ENCODE measurements at places on chromosomes 7 and 10.

DNA sequence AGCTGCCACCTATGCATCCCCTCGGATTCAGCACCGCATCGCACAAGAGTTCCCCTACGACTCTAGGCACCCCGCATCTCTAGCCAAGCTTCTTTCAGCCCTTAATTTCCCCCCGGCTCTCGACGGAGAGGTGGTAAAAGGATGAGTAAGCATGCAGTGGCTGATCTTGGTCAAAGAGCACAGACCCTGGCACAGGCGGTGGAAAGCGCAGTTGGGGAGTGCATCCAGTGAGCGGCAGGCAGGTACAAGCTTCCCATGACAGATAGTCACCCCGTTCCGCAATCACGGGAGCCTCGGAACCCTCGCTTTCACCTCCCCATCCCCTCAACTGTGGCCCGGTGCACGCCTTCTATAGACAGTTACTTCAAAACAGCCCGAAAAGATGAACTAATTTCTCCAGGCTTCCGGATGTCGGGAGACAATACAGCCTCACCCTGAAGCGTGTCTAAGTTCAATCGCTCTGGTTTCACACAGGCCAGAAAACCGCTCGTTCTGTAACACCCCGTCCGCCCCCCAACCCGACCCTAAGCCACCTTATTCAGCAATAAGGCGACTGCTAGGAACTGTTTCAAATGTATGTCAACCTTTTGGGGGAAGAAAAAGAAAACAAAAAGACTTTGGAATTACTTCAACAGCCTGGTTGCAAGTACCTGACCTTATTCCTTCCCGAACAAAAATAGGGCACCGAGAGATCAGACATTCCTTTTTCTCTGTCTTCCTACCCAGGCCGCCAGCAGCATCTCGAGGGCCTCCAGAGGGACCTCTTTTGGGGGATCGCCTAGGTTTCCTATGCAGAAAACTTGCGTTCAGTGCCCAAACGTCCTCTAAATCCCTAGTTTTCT is 1.4 kb downstream of the RHEB start:
- no peak for DNase-seq
- H3K36me3 ChIP-seq = no peaks in the 10 kb centered on the region
- H3K27ac ChIP-seq = peak overlapping the region; percentile 98
- no peaks in the 10 kb centered on the region for H3K27me3 ChIP-seq
- H3K4me1 ChIP-seq = peaks cover 43% of the 10 kb centered on the region
- H3K4me3 ChIP-seq = peak overlapping the region; percentile 91

DNA sequence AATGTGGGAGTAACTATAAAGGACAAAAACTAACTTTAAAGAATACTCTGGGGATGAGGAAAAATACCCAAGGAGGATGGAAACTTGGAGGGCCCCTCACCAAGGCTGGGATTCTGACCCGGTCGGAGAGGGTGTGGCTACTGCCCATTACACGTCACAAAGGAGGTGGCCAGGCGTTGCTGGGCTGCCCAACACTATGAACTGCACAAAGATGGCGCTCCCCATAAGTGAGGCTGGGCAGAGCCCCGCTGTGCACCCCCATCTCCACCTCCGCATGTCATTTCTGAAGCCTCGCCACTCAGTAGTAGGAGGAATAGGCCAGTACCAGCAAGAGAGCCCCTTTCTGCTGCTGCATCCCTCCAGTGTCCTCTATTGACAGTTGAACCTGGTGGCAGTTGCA is 290.1 kb upstream of the ZNF32 start:
- H3K4me3 ChIP-seq = no peak overlapping the region
- H3K4me1 ChIP-seq = peaks cover 33% of the 10 kb centered on the region
- peak; percentile 44 for DNase-seq
- no peak overlapping the region for H3K27ac ChIP-seq
- H3K36me3 ChIP-seq = no peaks in the 10 kb centered on the region

GRCh38 chr10:89494575-89494974 is 40.8 kb downstream of the SLC16A12 start:
- no peak overlapping the region for H3K4me3 ChIP-seq
- H3K27ac ChIP-seq = no peak overlapping the region
- no peaks in the 10 kb centered on the region for H3K4me1 ChIP-seq
- H3K36me3 ChIP-seq = no peaks in the 10 kb centered on the region

DNA sequence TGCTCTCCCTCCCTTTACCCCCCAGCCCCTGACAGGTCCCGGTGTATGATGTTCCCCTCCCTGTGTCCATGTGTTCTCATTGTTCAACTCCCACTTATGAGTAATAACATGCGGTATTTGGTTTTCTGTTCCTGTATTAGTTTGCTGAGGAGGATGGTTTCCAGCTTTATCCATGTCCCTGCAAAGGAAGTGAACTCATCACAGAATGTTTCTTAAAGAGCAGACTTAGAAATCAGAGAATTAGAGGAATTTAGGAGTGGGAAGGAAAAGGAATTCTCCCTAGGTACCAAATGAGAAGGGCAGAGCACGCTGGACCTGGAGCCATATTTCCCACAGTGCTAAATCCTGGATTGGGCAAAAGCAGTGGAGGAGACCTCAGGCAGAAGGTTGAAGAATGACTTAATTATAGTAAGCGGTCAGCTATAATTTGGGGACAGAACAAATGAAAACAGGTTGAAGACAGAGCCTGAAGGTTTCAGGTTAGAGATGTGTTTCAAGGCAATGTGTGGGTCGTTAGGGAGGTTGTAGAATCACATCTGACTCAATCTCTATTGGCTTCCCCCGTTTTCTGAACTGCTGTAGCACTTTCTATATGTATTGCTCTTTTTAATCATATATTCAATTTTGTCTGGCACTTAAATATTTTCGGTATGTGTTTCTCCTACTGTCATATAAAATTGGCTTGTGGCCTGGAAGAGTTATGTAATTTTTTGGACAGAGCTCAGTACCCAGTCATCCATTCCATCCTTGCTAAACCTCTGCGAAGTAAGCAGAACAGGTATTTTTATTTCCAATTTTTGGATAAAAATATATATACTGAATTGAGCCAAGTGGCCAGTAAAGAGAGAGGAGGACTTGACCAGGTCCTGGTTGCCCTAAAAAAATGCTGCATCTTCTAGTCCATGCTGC is 210.5 kb upstream of the KLF6 start:
- no peak overlapping the region for H3K4me3 ChIP-seq
- no peaks in the 10 kb centered on the region for H3K27me3 ChIP-seq
- H3K4me1 ChIP-seq = no peaks in the 10 kb centered on the region
- no peak for DNase-seq

- H3K4me3 ChIP-seq = no peak overlapping the region
- H3K27ac ChIP-seq = no peak overlapping the region
- H3K36me3 ChIP-seq = peaks cover 11% of the 10 kb centered on the region
These were observed 43.5 kb downstream of the MTPN start for GRCh38 chr7:135933509-135934188.

GRCh38 chr7:15159261-15159660 is 256.7 kb upstream of the DGKB start:
- DNase-seq = no peak
- H3K27ac ChIP-seq = no peak overlapping the region
- no peaks in the 10 kb centered on the region for H3K4me1 ChIP-seq
- no peak overlapping the region for H3K4me3 ChIP-seq
- H3K36me3 ChIP-seq = no peaks in the 10 kb centered on the region
- no peaks in the 10 kb centered on the region for H3K27me3 ChIP-seq

GRCh38 chr10:46218921-46219320 is 67.9 kb upstream of the ANTXRL start:
- H3K36me3 ChIP-seq = no peaks in the 10 kb centered on the region
- H3K27ac ChIP-seq = no peak overlapping the region
- DNase-seq = no peak
- H3K27me3 ChIP-seq = no peaks in the 10 kb centered on the region
- no peak overlapping the region for H3K4me3 ChIP-seq

DNA sequence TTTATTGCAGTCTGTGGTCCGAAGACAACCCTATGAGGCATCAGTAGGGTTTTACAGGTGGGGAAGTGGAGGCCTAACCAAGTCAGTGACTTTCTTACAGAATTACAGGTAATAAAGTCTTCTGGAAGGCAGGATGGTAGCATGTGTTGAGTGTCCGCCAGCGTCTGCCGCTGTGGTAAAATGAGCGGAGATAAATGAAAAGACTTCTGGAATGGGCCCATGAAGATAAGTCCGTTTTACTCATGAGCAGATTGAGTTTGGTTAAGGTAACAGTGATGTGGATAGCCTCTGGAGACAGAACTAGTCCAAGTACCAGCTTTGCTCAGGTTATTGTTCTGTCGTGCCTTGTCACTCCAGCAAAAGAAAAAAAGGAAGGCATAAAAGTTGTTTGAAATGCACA is 966 bp downstream of the FBH1 start:
- DNase-seq = no peak
- no peaks in the 10 kb centered on the region for H3K36me3 ChIP-seq
- no peaks in the 10 kb centered on the region for H3K27me3 ChIP-seq
- peak overlapping the region; percentile 84 for H3K27ac ChIP-seq
- peak overlapping the region; percentile 96 for H3K4me3 ChIP-seq

DNA sequence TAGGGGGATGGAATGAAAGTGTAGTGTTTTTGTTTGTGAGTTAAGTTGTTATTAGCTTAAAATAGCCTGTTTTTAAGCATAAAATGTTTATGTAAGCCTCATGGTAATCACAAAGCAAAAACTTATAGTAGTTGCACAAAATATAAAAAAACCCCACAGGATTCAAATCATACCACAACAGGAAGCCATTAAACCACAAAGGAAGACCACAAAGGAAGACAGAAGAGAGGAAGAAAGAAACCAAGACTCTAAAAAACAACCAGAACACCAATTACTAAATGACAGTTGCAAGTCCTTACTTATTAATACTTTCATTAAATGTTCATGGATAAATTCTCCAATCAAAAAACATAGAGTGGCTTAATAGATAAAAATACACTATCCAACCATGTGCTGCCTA is 63.6 kb downstream of the ANKRD7 start:
- no peaks in the 10 kb centered on the region for H3K36me3 ChIP-seq
- H3K27ac ChIP-seq = no peak overlapping the region
- no peak overlapping the region for H3K4me3 ChIP-seq
- DNase-seq = no peak
- H3K4me1 ChIP-seq = no peaks in the 10 kb centered on the region
- H3K27me3 ChIP-seq = no peaks in the 10 kb centered on the region

DNA sequence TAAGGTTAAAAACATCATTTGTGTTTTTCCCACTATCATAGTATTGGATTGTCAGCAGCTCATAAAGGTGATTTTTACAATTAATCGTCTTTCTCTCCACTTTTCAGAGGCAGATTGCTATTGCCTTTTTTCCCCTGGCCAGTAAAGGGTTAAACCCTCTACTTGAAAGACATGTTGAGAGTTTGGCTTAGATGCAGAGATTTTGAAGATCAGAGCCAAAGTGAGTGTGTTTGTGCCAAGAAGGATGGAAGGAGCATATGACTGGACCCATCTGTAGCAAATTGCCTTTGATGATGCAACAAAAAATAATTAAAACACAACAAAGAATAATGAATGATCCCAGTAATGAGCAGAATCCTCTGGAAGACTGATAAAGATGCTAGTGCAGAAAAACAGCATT is 373.1 kb downstream of the MALRD1 start:
- DNase-seq = no peak
- H3K4me1 ChIP-seq = no peaks in the 10 kb centered on the region
- no peak overlapping the region for H3K4me3 ChIP-seq
- H3K27ac ChIP-seq = no peak overlapping the region
- no peaks in the 10 kb centered on the region for H3K27me3 ChIP-seq

GRCh38 chr7:78501064-78501463 is 702.5 kb downstream of the PHTF2 start:
- H3K4me1 ChIP-seq = no peaks in the 10 kb centered on the region
- no peak overlapping the region for H3K27ac ChIP-seq
- H3K4me3 ChIP-seq = no peak overlapping the region
- DNase-seq = no peak
- no peaks in the 10 kb centered on the region for H3K36me3 ChIP-seq

GRCh38 chr10:48768144-48768766 is 83.6 kb downstream of the WDFY4 start:
- no peaks in the 10 kb centered on the region for H3K4me1 ChIP-seq
- H3K36me3 ChIP-seq = no peaks in the 10 kb centered on the region
- H3K4me3 ChIP-seq = no peak overlapping the region
- no peaks in the 10 kb centered on the region for H3K27me3 ChIP-seq
- H3K27ac ChIP-seq = no peak overlapping the region
- peak; percentile 61 for DNase-seq

GRCh38 chr7:98472521-98472954 is 71.6 kb upstream of the BAIAP2L1 start:
- no peak overlapping the region for H3K27ac ChIP-seq
- no peaks in the 10 kb centered on the region for H3K27me3 ChIP-seq
- peaks cover 7% of the 10 kb centered on the region for H3K4me1 ChIP-seq
- DNase-seq = no peak

GRCh38 chr10:99339077-99339476 is 9.9 kb downstream of the CNNM1 start:
- H3K27ac ChIP-seq = no peak overlapping the region
- H3K4me3 ChIP-seq = no peak overlapping the region
- no peaks in the 10 kb centered on the region for H3K27me3 ChIP-seq
- H3K4me1 ChIP-seq = peaks cover 10% of the 10 kb centered on the region
- DNase-seq = no peak

GRCh38 chr10:102633287-102633686 is 11.0 kb upstream of the TRIM8 start:
- peak overlapping the region; percentile 60 for H3K27ac ChIP-seq
- peaks cover 53% of the 10 kb centered on the region for H3K4me1 ChIP-seq

GRCh38 chr10:56646329-56647111 is 285.5 kb upstream of the ZWINT start:
- no peaks in the 10 kb centered on the region for H3K4me1 ChIP-seq
- no peak overlapping the region for H3K27ac ChIP-seq
- no peaks in the 10 kb centered on the region for H3K27me3 ChIP-seq
- no peak for DNase-seq

GRCh38 chr10:123134343-123134914 is 1.3 kb upstream of the HMX3 start:
- DNase-seq = no peak
- peaks cover 27% of the 10 kb centered on the region for H3K27me3 ChIP-seq
- no peaks in the 10 kb centered on the region for H3K36me3 ChIP-seq
- peak overlapping the region; percentile 42 for H3K4me3 ChIP-seq
- peaks cover 54% of the 10 kb centered on the region for H3K4me1 ChIP-seq

GRCh38 chr7:50336894-50337703 is 32.6 kb downstream of the IKZF1 start:
- no peaks in the 10 kb centered on the region for H3K4me1 ChIP-seq
- peak overlapping the region; percentile 40 for H3K27ac ChIP-seq
- no peak for DNase-seq
- no peaks in the 10 kb centered on the region for H3K36me3 ChIP-seq
- no peak overlapping the region for H3K4me3 ChIP-seq

GRCh38 chr10:21889477-21890275 is 113.9 kb downstream of the DNAJC1 start:
- no peaks in the 10 kb centered on the region for H3K27me3 ChIP-seq
- no peak overlapping the region for H3K27ac ChIP-seq
- H3K4me3 ChIP-seq = no peak overlapping the region

GRCh38 chr7:1396195-1396594 is 63.1 kb downstream of the MICALL2 start:
- no peak overlapping the region for H3K27ac ChIP-seq
- H3K27me3 ChIP-seq = no peaks in the 10 kb centered on the region
- no peak overlapping the region for H3K4me3 ChIP-seq
- DNase-seq = no peak
- H3K4me1 ChIP-seq = no peaks in the 10 kb centered on the region

GRCh38 chr10:63205421-63205820 is 72.3 kb downstream of the NRBF2 start:
- H3K4me3 ChIP-seq = no peak overlapping the region
- H3K4me1 ChIP-seq = peaks cover 56% of the 10 kb centered on the region
- no peaks in the 10 kb centered on the region for H3K27me3 ChIP-seq
- peaks cover 8% of the 10 kb centered on the region for H3K36me3 ChIP-seq

Data from vagina (tissue), 2 donors.